ENCODE measurements at places on chromosomes 3 and 15.

GRCh38 chr3:101243285-101244211, 76.8 kb downstream of the IMPG2 start:
- no peak for ATAC-seq

- no peak for ATAC-seq
These were observed 68.9 kb upstream of the VGLL4 start for GRCh38 chr3:11712646-11713045.

DNA sequence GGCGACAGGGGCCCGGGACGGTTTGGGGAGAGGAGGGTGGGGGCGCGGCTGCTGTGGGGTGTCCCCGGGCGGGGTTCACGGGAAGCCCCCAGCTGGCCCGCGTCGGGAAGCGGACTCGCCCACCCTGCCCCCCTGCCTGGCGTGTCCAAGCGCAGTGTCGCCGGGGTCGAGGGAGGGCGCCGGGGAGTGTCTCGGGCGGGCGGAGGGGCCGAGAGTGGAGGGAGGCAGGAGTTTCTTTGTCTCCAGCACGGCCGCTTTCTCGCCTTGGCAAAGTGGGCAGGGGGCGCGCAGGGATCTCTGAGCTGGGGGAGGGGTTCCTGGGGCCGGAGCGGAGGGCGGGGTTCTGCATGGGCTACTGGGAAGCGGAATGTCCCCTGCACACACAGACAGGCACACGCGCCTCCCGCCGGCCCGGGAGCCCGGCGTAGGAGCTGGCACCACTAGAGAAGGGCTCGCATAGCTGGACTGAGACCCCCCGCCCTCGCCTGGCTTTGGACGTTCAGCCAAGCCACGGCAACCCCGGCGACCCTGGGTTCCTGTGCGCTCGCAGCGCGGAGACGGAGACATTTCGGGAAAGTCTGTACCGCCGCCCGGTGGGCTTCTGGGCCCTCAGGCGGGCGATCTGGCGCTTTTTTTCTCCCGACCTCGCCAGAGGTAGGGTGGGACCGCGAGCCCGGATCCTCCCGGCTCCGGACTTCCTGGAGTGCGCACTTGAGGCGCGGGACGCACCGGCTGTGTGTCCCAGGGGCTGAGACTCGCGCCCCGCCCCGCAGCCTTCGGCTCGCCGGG, 822 bp downstream of the ST8SIA2 start:
- ATAC-seq, result peak; percentile 52

- no peak for ATAC-seq
These were observed 357.5 kb upstream of the CADM2 start for GRCh38 chr3:84601303-84601702.

DNA sequence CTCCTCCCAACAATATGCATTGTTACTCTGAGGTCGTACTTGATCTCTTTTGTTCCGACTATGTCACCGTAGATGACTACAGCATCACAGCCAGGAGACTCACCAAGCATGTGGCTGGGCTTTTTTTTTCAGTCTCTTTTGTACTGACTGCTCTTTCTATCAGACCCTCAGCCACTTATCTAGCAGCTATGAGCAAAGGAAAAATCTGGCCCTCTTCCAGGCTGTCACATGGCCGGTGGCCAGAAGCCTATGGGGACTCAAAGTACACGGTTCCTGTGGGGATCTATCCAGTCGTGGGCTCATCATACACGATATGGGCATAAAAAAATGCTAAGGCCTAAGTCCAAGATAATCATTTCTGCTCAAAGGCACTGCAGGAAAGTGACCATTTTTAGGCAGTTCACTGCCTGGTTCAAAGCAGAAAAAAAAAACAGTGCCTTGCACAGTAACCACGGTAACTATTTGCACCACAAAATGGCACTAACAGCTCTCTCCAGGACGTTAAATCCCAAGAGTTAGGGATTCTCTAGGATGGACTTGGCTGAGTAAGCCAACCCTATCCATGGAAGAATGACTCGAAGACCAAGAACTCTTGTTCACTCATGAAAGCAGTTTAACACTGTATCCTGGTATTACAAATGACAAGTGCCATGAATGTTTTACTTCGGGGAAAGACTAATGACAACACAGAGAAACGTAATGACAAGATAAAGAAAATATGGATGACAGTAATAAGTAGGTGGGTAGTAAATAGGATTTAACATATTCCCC, 50.3 kb downstream of the SHQ1 start:
- peak; percentile 97 for ATAC-seq

Measured in motor neuron (in vitro differentiated cells).